ENCODE measurements at places on chromosomes 16 and 17.

DNA sequence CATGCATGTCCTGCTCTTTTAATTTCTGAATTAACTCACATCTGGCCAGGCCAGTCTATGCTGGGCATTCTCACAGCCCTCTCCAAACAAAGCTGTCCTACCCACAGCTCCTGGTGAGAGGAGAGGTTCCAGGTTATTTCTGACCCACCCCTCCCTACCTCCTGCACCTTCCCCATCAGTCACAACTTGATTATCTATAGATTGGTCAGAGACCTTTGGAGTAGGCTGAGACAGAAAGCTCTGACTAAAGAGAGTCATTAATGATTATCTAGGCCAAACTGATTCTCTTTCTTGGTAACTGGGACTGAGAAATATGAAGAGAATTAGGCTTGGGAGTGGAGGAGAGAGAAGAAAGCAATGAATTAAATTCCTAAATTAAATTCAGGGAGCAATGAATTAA is 1.4 kb upstream of the KRT222 start:
- DNase-seq: no peak

DNA sequence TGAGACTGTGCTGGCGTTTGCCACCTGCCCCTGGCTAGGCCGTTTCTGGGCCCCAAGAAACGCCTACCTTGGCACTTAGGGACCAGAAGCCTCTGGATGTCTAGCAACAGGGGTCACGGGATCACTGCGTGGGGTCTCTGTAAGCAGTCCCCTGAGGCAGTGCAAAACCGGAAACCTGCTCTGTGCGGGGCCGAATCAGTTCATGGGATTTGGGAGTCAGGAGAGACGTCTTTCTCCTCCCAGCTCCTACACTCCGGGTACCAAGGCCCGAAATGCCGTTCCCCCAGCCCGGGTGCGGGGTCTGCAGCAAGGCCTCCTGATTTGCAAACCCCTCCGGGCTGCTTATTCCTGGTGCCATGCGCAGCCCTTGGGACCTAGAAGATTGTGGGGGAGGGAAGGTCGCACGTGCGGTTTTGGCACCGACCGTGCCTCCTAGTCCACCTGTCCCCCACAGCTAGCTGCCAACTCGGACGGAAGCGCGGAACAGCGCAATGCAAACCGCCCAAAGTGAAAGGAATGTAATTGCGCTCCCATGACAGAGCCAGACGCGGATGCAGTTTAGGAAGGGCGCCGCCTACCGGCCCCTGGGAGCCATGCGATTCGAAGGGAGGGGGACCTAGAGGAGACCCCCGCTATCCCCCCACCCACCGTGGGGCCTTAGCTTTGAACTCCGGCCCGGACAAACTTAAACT is 6.5 kb downstream of the IRX5 start:
- DNase-seq: peak; percentile 42

DNA sequence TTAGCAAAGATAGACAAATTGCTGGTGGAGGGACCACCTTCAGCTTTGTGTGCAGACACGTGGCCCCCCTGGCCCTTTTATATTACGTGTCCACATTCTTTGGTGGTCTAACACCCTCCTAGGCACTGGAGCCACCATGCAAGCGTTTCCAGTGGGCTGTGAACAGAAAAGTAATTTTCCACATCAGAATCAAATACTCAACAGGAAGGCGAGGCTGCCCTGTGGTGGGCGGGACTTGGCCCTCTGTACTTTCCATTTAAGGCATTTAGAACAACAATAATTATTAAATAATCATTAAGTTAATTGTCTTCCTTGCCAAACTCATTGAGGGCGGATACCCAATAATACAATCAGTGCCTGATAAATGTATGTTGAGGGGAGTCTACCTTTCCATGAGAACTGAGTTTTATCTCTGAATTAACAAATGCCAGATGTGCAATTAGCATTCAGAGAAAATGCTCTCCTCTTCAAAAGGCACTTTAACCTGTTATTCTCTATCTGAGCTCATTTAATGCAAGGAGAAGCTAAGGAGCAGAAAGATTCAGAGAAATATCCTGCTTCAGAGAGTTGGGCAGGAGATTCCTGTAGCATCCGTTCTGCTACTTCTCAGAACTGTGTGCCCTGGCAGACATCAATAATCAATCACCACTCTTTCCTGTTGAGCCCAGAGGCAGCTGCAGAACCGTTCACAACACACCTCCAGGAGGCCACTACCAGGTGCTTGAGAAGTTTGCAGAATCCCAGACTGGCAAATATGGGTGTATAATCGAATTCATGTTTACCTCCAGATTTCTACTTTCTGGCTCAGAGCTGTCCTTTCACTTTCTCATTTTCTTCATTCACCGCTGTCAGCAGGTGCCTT is 109.4 kb downstream of the CMIP start:
- no peak for DNase-seq

DNA sequence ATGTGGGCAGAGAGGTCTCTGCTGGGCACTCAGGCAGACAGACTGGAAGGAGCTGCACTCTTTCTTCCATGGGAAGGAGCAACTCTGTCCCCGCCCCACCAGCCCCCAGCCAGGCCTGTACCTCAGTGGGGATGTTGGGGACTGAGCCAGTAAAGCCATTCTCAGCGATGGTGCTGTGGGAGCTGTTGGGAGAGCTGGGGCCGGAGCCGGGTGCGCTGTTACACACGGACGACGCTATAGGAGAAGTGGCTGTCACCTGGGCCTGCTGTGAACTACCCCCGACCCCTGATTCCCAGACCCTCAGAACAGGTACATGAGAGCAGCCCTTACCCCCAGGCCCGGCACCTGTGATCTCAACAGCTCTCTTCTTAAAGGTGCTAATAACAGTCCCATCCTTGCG is 21.5 kb downstream of the G6PC3 start:
- no peak for DNase-seq

DNA sequence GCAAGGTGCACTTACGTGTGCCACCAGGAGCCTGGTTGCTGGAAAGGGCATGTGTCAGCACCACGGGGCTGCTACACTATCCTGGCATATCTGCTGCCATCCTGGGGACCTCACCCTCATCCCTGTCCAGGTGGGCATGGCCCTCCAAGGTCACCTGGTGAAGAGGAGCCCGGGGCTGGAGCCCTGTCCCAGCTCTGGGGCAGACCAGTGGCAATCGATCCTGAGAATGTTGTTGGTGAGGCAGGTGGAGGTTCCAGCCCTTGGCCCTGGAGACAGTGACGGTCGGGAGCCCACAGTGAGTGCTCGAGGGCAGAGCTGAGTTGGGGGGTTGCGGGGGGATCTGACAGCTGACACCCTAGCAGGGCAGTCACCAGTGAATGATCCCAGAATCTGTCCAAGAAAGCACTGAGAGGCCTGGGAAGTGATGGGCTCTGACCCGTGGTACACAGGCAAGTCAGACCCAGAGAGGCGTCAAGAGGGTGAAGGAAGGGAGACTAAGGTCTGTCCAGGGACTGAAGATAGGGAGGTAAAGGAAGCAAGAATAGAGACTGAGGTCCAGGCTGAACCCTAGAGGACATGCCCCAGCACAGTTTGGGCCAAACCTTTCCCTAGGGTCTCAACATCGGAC is 17.6 kb downstream of the POLR3K start:
- DNase-seq: no peak

- DNase-seq: no peak
Observed at GRCh38 chr16:82792693-82793092, 165.9 kb downstream of the CDH13 start.

DNA sequence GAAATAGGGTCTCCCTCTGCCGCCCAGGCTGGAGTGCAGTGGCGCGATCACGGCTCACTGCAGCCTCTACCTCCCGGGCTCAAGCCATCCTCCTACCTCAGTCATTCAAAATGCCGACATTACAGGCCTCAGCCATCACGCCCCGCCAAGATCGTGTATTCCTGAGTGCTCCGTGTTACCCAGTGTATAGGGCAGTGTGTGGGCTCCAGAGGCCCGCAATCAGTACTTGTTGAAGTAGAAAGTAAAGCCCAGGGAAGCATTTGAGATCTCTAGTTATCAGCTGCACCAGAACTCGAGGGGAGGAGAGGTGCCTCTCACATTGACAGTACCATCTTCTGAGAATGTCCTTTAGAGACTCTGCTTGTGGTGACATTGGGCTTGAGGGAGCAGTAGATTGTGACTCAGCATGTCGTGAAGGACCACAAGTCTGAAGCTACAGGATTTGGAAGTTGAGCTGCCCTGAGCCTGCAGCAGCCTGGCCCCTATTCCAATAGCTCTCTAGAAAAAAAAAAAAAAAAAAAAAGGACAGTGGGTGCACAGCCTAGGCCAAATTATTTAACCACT is 1.1 kb upstream of the PRPSAP1 start:
- DNase-seq: no peak

GRCh38 chr17:58325289-58325726 is 3.3 kb downstream of the TSPOAP1 start:
- DNase-seq: no peak

- DNase-seq: no peak
Observed at GRCh38 chr17:60947100-60947499, 269.4 kb downstream of the BCAS3 start.

DNA sequence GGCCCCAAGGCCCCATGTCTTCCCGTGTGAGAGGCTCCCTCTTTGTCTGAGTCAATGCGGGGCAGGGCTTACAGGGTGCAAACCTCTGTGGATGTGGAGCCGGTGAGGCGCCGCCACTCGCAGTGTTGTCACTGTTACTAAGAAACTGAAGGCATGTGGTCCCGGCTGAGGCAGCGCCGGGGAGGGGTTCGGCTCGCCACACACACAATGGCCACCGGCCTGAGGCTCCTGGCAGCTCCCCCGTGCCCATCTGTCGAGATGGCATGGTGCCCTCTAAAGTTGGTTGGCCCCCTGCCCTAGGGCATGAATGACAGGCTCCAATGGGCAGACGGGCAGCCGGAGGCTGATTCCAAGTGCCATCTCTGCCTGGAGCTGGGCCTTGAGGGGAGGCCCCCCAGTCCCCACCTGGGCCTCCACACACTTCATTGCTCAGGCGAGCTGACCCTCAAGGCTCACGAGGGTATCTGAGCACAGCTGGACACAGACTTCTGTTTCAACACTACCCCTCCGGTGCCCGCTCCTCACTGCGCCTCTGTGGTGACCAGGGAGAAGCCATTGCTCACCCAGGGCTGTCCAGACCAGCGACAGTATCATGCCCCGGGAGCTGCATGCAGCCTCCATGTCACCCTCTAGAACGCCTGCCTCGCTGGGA is 137.2 kb downstream of the C16orf78 start:
- DNase-seq: no peak

DNA sequence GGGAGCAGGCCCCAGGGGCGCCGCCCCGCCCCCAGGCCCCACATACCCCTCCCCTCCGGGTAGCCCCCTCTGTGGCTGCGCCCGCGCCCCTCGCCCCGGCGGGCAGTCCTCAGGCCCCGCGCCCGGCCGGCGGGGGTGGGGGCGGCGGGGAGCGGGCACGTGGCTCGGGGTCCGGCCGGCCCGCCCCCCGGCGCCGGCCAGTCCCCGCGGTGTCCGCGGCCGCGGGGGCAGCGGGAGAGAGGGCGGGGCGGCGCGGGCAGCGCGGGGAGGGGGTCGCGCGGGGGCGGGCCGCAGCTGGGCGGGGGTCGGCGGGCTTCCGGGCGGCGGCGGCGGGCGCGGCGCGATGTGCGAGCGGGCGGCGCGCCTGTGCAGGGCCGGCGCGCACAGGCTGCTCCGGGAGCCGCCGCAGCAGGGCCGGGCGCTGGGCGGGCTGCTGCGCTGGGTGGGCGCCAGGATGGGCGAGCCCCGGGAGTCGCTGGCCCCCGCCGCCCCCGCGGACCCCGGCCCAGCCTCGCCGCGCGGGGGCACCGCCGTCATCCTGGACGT is 335 bp downstream of the NECAB2 start:
- DNase-seq: no peak

DNA sequence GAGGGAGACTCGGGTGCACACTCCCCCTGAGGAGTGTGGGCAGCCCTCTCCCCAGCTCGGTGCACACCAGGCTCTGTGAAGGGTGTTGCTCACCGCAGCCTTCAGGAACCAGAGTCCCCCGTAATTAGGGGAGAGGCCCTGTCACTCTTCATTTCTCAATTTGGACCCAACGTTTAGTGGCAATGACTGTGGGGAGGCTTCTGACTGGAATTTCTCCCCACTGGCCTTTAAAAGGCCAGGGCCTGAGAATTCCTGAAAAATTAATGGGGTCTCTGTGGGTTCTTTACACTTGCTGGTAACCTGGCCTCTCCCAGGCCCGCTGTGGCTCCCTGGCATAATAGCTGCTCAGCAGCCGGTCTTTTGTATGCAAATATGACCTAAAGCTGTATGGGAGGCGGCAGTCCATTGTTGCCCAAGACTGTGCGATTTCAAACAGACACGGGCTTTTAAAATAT is 209.7 kb downstream of the MSI2 start:
- no peak for DNase-seq

DNA sequence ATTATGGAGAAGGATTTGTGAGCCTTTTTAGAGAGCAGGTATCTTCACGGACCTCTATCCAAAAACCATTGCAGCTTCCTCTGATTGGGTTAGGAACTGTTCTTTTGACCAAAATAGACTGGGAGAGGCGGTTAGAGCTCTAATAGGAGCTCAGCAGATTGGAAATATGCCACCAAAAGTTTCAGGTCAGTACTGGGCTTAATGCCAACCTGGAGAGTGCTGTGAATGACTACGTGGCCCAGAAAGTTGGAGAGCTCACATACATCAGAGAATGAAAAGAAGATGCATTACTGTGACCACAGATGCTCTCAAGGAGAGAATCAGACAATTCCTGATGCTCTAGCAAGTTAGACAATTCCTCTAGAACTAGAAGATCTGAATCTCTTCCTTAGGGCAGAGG is 86.5 kb downstream of the ABCA8 start:
- no peak for DNase-seq

DNA sequence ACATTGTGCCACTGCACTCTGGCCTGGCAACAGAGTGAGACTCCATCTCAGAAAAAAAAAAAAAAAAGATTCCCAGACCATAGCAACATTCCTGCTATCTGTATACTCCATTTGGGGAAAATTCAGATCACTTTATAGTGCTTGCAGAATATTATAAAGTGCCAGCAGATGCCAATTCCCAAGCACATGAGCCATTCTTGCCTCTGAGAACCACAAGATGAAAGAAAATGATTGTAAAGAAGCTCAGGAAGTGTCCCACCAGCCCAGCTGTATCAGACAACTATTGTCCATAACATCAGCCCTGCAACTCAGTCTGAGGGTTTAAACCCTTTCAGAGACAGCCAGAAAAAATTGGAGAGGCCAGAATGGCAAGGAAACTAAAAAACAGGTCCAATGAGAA is 69.0 kb downstream of the HS3ST2 start:
- no peak for DNase-seq

GRCh38 chr16:31199430-31200041 is 3.0 kb downstream of the PYCARD start:
- no peak for DNase-seq
